ENCODE measurements at places on chromosomes 4 and X.

DNA sequence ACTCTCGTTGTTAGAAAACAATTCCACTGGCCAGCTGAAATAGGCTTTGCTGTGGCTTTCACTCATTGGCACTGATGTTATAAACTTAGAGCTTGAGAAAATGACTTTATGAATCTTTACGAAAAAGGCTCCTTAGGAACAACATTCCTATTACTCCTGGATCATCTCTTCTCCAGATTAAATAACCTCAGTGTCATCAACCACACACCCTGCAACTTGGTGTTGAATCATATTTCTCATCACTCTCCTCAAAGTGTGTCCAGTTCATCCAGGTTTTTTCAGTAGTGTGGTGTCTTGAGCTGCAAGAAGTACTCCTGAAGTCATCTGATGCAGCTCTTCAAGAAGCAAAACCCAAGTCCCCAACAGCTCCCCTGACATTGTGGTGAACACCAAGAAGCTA, 28.1 kb upstream of the ANOS1 start:
- DNase-seq = no peak

DNA sequence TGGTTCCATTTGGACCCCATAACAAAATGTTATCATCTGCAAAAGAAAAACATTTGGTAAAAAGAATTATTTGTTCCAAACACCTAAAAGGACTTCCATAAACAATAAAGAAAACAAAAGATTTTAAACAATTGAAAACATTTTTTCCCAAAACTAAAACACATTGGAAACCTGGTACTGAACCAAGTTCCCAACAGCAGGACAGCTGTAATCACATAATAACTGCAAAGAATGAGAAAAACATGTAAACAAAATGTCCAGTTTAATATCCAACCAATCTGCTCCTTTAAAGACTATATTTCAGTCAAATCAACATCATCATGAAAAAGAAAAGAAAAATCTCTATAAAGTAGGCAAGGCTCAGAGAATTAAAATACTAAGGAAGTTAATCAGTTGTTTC, 36.3 kb downstream of the PRDM5 start:
- DNase-seq = no peak

DNA sequence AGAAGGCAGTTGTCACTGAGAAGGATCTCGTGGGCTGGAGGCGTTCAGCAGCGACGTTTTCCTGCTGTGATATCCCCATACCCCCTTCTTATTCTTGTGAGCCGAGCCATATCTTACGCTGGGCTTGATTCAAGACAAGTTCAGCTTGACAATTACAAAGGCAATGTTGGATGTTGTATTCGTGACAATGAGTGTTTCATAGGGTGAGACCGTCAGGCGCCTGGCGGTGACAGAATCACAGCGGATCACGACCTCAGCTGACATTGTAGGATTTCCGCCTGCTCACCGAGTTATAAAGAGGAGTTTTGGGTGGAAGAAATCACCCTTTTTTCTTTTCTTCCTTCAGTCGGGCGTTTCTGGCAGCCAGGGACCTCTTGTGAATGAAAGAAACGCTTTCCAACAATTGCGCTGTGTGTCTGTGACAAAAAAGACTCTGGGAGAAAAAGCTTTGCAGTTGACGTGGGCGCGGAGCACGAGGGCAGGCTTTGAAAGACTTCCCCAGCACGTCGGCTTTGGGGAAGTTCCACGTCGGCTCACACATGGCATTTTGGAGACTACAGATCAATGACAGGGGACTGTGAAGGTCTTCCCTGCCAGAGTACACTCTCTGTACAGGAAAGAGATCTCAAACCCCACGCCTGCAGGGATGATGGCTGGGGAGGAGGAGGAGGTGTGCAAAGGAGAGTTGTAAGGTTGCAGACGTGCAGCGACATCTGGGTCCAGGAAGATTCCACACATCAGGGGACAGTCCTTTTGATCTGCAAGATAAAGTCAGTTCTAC, 135.4 kb downstream of the CRLF2 start:
- no peak for DNase-seq

DNA sequence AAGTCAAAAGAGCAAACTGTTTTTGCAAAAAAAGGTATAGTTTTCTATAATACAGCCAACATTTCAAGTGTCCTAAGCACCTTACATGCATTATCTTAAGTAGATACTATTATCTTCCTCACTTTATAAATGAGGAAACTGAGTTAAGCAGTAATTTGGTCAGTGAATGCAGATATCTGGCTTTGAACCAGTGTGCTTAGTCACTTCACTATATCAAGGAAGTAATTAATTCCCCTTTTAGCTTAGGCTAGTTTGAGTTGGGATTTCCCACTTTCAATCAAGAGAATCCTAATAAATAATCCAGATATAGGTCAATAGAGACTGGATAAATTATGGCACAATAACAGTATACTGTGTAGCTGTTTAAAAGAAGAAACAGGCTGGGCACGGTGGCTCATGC, 14.8 kb downstream of the SPINK2 start:
- no peak for DNase-seq

DNA sequence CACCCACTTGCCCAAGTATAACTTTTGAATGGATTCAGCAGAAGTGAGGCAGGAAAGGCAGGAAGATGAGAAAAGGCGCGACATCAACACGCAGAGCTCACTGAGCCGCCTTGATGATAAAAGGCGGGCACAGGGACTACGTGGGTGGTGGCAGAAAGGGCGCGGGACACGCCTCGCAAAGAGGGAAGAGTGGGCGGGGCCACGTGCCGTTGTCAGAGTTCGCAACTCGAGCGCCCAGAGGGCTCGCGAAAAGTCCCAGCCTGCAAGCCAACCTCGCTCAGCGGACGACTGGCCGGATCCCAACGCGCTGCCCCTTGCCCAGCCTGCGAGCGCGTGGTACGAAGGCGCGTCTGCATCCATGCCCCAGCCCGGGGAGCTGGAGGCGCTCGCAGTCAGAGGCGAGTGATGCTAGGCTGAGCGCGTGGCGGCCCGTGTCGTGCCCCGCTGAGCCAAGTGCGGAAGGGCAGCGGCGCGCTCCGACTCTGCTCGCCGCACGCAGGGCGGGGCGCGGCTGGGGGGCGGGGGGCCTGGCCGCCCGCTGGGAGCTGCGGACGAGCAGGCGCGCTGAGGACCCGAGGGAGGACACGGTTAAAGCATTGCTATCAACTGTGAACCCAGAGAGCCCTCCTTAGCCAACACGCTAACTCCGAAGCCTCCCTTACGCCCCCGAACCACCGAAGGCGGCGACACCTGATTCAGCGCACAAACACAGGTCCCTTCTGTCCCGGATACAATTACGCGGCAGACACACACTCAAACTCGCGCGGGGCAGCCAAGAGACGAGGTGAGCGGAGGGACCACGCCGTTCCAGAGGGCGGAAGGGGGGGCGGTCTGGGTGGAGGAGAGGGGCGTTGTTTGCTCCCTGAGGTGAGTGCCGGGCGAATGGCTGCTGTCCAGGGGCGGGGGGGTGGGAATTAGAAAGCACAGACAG, at the start of gene UGT8:
Gene UGT8, plus strand, starts transcription at position 617 of the 931 bp plus-strand sequence. CDS start 24,074 bp downstream, outside the sequence.
- peak; percentile 47 for DNase-seq

DNA sequence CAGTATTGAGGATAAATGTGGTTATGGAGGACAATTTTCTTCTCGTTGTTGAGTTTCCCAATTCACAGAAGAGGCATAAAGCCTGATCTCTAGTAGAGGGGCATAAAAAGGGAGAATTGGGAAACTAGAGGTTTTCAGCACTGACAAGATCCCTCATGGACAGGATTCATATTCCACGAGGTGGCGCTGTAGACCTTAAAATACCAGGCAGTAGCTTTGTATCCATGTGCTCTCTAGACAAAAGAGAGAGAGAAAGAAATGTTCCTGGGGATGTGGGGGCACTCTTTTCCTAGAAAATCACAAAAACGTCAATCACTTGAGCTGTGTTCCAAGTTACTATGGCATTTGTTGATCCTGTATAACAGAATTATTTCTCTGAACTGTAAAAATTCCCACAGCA, 128.3 kb downstream of the MAGEE1 start:
- DNase-seq = no peak
